ENCODE measurements at places on chromosomes 1 and 21.
A peak's percentile ranks its signal among the peaks of the same experiment; 100 is the strongest.

- DNase-seq: no peak
Measured at GRCh38 chr1:31302709-31303441, 6.0 kb downstream of the ZCCHC17 start.

DNA sequence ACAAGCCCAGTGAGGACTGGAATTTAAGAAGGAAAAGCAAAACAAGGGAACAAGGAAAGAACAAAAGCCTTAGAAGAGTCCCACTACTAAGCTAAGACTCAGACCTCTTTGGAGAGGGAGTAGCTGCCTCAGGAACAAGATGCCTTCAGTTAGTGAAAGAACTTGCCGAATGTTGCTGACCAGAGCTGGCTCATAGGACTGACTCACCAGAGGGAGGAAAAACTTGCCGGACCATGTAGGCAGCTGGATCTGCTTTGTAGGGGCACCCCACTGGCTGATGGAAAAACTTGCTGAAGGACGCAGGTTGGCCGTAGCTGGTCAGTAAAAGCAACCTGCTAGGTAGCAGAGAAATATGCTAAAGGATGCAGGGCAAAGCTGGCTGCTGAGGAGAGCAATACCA, 15.3 kb upstream of the ZSWIM5 start:
- DNase-seq: no peak

GRCh38 chr1:222057162-222057561, 315.3 kb upstream of the DUSP10 start:
- no peak for DNase-seq

- peak; percentile 56 for DNase-seq
Measured at GRCh38 chr1:151716771-151717631, at the start of gene CELF3. Gene CELF3 (minus strand): TSS chr1:151716803. CDS start chr1:151716020, 783 bp downstream.

GRCh38 chr1:11596295-11596694, 57.9 kb downstream of the FBXO2 start:
- no peak for DNase-seq

Measured in activated naive CD4-positive, alpha-beta T cell treated with anti-CD3 and anti-CD28 coated beads, Interleukin-2, amount 10 ng/mL, durations not matched to agents 7 days and 5 days (primary cell).